Stimulated activated CD8-positive, alpha-beta memory T cell treated with anti-CD3 and anti-CD28 coated beads, Interleukin-2, amount 100 ng/mL, for 48 hours (primary cell): ENCODE measurements at places on chromosomes 5 and 9.
A peak's percentile ranks its signal among the peaks of the same experiment; 100 is the strongest.

- DNase-seq: no peak
Measured at GRCh38 chr9:114310471-114311450, 12.1 kb upstream of the ORM1 start.

DNA sequence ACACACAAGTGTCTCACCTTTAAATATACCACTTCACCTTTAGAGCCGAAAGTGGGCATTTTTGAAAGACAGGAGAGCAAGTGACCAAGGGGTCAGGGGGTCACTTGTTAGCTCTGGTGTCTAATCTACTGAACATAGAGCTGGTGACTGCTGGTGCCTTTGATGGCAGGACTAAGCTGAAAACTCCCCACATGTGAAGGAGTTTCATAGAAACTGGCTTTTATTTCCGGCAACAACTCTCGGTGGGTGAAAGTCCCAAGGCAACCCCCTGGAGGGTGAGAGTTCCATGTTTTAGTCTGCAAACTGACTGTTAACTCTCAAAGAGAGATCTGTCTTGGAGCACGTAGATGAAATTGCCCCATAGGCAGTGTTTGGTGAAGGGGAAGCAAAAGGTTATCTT, 466.9 kb downstream of the DMRTA1 start:
- DNase-seq: no peak

DNA sequence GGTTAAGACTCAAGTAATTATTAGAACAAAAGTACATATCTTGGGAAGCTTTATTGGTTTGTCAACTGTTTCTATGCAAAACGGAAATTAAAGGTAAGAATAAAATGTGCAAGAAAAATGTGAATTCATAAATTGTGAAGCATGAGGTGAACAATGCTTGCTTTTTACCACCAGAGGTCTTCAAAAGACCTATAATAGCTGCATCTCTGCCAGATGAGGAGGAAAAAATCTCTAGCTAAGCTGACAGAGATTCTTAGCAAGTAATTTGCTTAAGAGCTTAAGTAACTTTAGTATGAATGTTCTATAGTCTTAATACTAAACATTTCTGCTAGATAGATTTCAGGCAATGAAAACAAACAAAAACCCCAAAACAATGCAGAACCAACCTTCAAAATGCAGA, 54.1 kb downstream of the MRPS30 start:
- no peak for DNase-seq

GRCh38 chr5:75279321-75279720, 42.6 kb upstream of the ANKRD31 start:
- DNase-seq: no peak

- DNase-seq: no peak
Measured at GRCh38 chr5:133049726-133050048, 2.1 kb upstream of the HSPA4 start.

DNA sequence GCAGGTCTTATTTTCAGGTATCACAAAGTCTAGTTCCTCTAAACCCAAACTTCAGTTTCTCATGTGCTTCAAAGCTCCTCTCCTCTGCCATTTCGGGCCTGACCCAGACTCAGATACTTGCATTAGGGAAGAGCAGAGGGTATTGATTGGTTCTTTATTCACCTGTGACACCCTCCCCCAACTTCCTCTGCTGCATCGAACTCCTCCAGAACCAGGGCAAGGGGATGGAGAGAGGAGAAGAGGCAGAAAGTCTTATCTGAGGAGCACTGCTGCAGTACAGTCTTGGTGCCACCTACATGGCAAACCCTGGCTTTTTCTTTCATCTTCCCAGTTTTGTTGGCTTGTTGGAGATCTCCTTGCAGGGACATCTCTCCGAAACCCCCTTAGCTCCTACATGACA, 96.0 kb upstream of the OSMR start:
- DNase-seq: no peak

DNA sequence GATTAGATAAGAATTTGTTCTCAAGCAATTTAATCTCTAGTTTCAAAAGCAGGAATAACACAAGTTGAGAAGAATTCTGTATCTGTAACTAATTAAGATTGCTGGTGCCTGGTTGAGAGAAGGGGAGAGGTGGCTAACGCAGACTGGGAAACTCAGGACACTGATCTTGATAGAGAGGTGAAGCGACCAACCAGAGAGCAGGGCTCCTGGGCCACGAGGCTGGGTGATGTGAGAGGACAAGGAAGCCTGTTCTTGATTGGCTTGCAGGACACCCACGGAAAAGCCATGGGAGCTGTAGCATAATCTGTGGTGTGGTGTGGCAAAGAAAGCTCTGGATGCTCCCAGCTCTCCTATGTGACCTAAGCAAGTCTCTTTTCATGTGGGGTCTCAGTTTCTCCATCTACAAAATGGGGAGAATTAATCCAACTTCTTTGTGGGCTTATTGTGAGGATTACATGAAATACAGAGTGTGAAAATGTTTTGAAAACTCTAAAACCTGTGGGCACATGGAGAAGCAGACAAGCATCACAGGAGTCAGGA, 594.1 kb upstream of the BRINP1 start:
- DNase-seq: no peak

GRCh38 chr9:21030389-21031035, 928 bp downstream of the HACD4 start:
- no peak for DNase-seq

DNA sequence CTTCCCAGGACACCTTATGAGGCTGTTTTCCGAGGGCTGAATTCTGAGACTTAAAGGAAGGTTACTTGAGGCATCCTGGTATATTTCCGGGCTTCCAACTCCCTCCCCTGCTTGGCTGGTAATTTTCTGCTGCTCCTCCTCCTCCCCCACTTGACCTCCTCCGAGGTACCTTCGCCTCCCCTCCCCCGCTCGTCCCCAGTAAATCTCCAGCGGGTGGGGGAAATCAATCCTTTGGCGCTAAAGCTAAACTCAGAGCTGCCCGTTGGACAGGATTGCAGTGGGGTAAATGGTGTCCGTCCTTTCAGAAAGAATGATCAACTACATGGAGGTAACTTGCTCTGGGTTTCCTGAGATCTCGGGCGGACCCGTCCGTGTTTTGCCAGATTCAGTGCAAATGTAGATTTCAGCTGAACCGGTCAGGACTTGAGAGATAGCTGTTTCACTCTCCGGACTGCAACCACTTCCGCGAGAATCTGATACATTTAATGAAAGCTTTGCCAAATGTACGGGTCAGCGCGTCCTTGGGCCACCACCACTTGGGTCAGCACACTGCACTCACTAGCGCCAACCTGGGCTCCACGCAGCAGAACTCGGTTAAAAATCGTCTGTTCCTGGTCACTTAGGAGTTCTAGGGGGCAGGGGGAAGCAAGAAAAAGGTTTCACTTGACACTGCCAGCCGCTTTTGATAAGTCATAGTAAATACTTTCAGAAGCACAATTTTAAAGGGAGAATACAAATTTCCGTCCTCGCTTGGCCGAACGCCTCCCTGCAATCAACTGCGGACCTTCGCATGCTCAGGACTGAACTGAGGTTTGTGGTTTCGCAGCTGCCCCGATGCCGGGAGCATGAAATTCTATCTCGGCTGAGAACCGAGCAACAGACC, 4.6 kb upstream of the ISL1 start:
- DNase-seq: no peak

- DNase-seq: no peak
Measured at GRCh38 chr5:157463621-157464518, 3.9 kb downstream of the NIPAL4 start.

DNA sequence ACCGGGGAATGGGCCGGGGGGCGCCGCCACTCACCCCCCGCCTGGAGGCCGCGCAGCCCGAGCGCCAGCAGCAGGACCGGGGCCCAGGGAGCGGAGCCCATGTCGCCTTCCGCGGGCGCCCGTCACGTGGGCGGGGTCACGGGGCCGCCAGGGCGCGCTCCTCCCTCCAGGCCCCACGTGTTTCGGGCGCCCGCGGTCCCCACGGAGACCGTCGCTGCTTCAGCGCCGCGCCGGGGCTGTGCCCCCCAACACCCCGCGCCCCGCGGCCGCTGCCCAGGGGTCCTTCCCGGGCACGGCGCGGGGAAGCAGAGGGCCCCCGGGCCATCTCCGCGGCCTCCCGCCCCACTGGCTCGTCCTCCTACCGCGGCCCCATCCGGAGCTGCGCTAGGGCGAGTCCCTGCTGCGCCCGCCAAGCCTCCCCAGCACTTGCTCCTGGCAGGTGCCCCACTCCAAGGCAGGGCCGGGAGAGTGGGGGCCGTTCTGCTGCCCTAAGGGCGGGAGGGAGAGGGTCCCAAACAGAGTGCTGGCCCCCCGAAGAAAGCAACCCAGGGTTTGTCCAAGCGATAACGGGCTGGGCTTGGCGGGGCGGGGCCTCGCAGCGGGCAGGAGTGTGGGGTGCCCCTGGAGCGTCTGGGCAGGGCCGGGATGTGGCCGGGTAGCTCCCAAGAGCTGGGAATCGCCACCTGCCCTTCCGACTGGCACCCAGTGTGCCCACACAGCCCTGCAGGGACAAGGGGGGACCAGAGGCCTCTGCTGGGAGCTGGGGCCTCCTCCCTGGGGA, at the start of gene DPP7:
TSS of gene DPP7 (minus strand) at position 121 of the 781 bp plus-strand sequence. CDS start at position 101, 20 bp downstream.
- peak; percentile 71 for DNase-seq

- no peak for DNase-seq
Measured at GRCh38 chr9:34098307-34098706, 28.2 kb downstream of the DCAF12 start.

- DNase-seq: no peak
Measured at GRCh38 chr5:91331705-91332104, 51.4 kb downstream of the ARRDC3 start.

GRCh38 chr5:6371079-6371810, 7.1 kb downstream of the MED10 start:
- no peak for DNase-seq

- no peak for DNase-seq
Measured at GRCh38 chr5:142876817-142877216, 106.6 kb downstream of the ARHGAP26 start.

GRCh38 chr5:147567917-147568598, 58.2 kb upstream of the DPYSL3 start:
- no peak for DNase-seq

DNA sequence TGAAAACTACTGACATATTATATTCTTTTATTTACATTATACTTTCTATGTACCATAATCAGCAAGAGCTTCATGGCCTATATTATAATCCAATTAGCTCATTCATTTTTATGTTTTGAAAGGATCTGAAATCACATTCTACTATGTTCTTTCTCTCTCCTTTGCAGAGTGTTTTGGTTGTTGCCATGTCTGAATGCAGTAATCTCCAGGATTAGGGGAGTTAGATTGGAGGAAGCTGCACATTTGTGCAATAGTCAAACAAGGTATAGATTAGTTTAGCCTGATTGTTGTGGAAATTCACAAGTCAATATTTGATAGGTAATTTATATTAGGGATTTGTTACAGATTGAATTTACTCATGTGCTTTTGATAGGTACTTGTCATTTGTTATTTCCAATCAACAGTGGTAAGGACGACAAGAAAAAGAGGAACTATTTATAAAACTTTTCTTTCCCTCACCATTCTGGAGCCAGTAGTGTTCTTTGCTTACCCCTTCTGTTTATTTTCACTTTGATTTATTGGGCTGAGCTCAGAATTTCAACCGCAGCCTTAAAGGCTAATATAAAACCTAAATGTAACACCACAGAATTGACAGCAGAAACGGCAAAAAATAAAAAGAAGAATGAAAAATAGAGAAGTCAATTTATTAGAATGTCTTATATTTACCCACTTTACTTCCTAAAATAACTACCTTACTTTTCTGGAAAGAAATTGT, 597.0 kb downstream of the CHSY3 start:
- DNase-seq: no peak
